ENCODE measurements at places on chromosomes 16 and 17. TPM values are rescaled to one million over a fixed set of nuclear protein-coding genes. Genes with fewer than 3 reads are reported as not detected.
A peak's percentile ranks its signal among the peaks of the same experiment; 100 is the strongest.

DNA sequence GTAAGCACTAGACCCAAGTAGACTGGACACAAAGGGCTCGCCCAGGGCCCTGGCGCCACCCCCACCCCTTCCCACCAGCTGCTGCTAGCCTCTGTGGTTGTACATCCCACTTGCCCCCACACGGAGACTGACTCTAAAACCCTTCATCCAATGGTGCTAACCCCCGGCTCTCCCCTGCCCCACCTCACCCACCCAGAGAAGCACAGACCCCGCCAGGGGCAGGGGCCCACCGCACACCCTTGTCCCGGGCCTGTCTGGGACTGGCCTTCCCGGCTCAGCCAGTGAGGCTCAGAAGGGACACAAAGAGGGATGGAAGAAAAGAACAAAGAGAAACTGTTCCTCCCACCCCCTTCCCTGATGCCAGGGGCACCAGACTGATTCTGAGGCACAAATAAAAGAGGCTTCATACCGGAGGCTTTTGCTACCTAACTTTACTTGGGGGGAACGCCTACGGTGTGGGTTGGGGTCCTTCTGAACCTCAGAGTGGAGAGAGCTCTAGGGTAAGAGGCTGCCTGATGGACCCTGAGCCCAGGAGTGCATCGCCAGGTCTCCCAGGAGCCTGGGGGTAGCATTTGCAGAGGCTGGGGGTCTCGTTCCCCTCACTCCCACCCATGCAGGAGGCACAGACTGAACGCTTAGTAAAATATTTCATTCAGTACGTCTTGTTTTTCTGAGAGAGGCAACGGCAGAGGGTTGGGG lies 8.2 kb downstream of the CORO6 start:
- peak; percentile 87 for DNase-seq

DNA sequence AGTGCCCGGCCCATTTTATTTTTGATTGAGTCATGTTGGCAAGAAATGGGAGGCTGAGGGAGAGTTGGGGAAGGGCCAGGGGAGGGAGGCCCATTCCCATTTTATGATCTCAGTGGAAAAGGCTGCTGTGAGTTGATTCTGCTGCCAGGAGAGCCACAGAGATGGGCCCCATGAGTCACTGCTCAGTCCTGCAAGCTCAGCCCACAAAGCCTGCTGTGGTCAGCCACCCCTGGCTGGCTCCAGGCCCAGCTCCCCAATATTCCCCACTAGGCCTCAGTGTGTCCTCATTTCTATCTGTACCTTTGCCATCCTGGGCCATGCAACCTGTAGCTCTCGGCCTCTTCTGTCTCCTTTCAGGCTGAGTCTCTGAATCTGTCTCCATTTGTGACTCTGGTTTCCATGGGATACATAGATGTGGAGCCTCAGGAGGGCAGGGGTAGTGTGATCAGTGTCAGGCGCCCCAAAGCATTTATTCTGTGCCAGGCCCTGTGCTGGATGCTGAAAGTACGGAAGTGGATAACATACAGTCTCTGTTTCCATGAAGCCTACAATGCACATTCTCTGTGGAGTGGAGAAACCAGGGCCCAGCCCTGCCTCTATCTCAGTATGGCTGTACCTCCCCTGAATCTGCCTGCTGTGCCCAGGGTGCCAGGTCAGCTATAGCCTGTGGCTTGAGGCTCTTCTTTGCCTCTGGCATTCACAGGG lies 1.9 kb upstream of the PLEKHG4 start:
- DNase-seq = no peak

- DNase-seq = no peak
Measured at GRCh38 chr16:77739559-77739892, 17.2 kb downstream of the NUDT7 start.

DNA sequence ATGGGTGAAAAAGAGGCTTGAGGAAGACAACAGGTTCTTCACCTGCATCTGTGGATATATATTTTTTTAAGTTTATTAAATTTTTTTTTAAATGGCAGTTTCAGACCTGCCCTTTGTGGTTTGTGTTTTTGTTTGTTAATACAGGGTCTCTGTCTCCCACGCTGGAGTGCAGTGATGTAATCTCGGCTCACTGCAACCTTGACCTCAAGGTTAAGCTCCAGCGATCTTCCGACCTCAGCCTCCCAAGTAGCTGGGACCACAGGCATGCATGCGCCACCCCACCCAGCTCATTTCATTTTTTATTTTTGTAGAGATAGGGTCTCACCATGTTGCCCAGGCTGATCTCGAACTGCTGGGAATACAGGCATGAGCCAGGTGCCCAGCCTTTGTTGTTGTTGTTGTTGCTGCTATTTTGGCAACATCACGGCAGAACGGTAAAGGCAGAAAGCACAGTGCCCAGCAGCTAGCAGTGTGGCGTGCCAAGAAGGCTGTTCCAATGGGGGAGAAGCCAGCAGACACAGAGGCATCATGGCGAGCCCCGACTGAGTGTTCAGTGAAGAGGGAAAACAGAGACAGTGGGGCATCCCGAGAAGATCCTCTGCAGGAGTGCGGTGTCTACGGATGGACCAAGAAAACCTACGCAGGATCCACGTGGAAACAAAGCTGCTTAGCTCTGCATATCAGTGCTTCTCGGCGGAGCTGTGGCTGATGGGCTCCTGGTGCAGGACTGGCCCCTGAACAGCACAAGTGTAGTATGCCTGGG lies 19.6 kb downstream of the TMC6 start:
- DNase-seq = no peak

DNA sequence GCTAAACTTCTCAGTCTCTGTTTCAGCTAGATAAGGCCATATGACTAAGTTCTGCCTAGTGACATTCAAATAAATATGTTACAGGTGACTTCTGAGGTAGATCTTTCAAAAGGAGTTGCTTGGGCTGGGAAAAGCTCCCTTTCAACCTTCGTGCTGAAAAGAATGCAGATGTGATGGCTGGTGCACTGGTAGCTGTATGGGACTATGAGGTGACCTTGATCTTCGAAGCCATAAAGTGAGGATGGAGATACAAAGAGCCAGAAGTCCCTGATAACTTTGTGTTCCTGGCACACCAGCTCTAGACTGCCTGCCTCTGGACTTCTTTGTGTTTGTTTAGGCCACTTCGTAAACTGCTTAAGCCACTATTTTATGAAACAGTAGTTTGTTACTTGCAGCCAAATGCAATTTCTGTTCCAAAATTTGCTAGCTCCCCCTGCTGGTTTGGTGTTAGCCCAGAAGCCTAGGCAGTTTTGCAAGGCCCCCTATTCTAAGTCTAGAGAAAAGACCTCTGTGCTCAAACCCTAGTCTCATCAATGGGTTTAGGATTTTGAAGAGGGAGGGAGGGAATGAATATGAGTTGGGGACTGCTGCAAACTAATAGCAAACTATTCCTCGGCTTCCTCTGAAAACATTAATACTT lies 23.3 kb upstream of the ERCC4 start:
- no peak for DNase-seq

DNA sequence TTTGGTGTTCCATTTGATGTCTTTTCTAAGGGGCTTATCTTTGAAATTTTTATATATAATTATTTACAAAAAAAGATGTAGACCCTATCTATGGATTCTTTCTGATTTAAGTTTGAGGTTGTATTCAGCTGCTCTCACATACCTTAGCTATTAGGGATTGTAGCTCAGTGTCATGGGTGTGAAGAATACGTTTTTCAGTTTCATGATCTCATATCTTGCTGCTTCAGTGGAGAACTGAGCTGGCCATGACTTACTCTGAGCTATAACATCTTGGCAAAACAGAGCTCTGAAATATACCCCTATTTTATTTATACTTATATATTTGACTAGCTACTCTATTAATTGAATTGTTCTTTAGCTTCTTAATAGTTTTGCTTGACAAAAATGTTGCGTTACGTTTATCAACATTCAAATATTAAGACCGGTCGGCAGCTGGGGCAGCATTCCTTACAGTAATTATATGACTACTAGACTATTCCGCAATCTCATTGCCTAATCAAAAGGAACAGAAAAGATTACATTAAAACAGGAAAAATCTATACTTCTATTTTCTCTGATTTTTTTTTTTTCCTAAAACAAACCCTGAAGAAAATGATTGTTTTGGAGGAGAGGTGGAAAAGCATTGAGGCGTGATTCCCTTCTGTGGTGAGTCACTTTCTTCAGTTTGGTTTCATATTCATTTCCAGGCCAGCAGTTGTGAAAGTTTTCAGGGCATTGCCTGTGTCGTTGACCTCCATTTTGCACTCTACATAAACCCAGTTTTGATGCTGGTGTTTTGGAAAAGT lies 24.1 kb upstream of the KRT24 start:
- no peak for DNase-seq

- DNase-seq = no peak
Measured at GRCh38 chr17:82384730-82385481, 13.3 kb downstream of the UTS2R start.

- no peak for DNase-seq
Measured at GRCh38 chr17:59327121-59327980, 4.1 kb upstream of the YPEL2 start.

DNA sequence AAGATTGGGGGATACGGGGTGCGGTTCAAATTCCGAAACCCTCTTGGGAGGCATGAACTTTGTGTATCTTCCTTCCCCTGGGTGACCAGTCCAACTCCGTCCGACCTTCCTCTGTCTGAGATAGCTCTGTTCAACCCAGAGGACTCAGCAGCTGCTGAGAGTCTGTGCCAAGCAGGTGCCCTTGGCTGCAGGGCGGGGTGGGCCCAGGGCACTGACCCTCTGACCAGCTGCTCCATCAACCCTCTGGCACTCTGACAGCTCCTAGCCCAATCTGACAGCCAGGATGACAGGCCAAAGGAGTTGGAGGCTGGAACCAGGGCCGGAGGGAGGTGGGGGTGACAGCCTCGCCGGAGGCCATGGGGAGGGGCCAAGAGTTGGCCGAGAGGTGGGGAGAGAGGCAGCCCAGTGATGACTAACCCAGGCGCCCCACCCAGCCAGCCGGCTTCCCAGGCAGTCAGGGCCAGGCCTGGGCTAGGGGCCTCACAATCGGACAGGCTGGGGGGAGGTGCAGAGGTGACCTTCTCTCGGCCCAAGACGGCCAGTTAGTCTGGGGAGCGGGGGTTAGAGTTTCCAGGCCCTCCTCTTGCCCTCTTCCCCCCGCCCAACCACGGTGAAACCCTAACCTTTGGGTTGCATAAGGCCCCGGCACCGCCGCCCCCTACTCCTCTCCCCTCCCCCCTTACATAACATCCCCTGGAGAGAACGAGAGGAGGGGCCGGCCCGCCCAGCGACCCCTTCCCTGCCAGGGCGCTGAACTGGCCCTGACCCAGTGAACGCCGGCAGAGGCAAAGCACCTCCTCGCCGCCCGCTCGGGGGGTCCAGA lies 5.0 kb upstream of the TLCD2 start:
- peak; percentile 99 for DNase-seq

- no peak for DNase-seq
Measured at GRCh38 chr16:89491238-89491869, 993 bp upstream of the ANKRD11 start.

GRCh38 chr16:3971261-3971660 lies 90.7 kb upstream of the CREBBP start:
- no peak for DNase-seq

GRCh38 chr16:69423189-69423588 lies 1.2 kb upstream of the CYB5B start:
- no peak for DNase-seq

DNA sequence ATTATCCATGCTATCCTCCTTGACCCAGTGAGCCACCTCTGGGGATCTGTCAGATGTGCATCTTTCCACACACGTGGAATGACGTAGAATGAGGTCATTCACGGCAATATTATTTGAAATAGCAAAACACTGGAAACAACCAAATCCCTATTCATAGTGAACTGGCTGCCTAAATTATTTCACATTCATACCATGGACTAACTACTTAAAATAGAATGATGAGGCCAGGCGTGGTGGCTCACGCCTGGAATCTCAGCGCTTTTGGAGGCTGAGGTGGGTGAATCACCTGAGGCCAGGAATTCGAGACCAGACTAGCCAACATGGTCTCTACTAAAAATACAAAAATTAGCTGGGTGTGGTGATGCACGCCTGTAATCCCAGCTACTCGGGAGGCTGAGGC lies 75.5 kb downstream of the RAP1GAP2 start:
- DNase-seq = no peak

GRCh38 chr17:48722201-48722907 lies at the start of gene PRAC1:
Gene PRAC1 (minus strand): TSS chr17:48722518. CDS start chr17:48722392, 126 bp downstream.
- no peak for DNase-seq

GRCh38 chr17:62949036-62949435 lies 17.0 kb upstream of the TANC2 start:
- no peak for DNase-seq

- DNase-seq = no peak
Measured at GRCh38 chr16:13992976-13993375, 73.0 kb downstream of the ERCC4 start.

GRCh38 chr17:79814974-79815835 lies 18.3 kb upstream of the CBX8 start:
- DNase-seq = no peak

GRCh38 chr16:57794849-57795430 lies 7.4 kb downstream of the KIFC3 start:
- no peak for DNase-seq

The TPSG1 gene
- not detected for total RNA-seq

The MEIOB gene
- not detected for total RNA-seq

The RHBDF1 gene
- 86.9 TPM for total RNA-seq

The CDRT15L2 gene
- total RNA-seq = not detected

The TMEM114 gene
- total RNA-seq = not detected

The SOST gene
- total RNA-seq = not detected

The KRTAP9-9 gene
- not detected for total RNA-seq

Measured in vagina (tissue), 2 donors.